ENCODE measurements at places on chromosomes 12 and 14.

- DNase-seq: no peak
Measured at GRCh38 chr12:24195063-24195462, 245.6 kb upstream of the SOX5 start.

DNA sequence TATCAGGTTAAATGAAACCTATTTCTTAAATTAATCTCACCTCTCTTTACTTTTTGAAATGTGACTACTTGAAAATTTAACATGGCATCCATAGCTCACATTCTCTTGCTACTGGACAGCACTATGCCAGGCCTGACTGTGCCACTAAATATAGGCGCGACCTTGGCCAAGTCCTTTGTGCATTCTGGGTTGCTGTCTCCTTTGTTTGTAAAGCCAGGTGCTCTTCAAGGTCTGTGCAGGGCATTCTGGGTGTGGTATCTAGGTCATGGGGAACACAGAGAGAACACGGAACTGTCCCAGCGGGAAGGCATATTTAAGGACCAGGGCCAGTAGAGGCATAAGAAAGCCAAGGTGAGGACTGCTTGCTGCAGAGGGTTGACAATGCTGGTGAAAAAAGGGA, 121.2 kb downstream of the ZNF664 start:
- no peak for DNase-seq

DNA sequence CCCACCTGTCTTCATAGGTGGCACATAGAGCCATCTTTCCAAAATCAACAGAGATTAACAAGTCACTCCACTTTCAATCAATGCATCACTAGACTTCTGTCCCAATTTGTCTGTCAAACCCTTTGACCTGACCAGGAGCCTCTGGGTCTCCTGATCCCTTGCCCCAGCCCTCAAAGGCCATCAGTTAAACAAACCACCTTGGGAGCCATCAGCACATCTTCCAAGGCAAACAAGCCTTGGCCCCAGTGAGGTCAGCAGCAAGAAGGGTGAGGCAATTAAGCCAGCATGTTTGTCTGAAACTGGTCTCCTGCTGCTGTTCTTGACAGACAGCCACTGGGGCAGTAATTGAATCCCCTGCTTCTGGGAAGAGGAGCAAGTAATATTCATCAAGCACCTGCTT, 742.8 kb upstream of the TBX3 start:
- no peak for DNase-seq

GRCh38 chr12:98090731-98091130, 424.7 kb upstream of the TMPO start:
- DNase-seq: no peak

DNA sequence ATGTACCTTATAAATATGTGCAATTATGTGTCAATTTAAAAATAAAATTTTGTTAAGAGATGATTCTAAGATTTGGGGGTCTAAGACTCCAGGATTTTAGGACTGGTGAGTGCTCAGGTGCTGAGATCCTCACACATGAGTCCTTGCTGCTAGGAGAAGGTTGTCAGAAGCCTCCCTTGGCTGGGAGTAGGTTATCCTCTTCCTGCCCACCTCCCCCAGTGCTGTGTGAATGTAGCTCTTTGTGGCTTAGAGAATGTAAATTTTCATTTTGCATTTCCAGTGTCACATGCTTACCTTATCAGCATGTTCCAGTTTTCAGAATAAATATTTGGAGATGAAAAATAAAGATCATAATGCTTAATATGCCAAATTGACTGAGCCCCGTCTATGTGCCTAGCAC, 114.2 kb upstream of the MDM1 start:
- DNase-seq: no peak

GRCh38 chr12:108514468-108514972, 557 bp upstream of the FICD start:
- no peak for DNase-seq

DNA sequence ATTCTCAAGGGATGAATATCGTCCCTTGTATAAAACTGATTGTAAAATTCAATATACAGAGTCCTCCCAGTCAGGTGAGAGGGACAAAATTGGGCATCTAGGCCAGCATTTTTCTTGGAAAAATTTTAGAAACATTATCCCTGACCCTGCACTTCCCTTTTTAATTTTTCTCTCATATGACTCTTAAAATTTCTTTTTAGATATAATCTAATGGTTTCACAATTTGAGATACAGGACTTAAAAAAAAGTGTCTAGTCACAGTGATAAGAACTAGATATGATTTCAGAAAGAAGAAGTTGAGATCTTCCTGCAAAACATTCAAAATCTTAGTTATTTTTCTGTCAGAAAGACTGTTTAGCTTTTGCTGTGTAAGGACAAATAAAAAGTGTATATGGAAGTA, 270.8 kb upstream of the PPFIA2 start:
- DNase-seq: no peak

- DNase-seq: no peak
Measured at GRCh38 chr14:99690636-99691035, 6.5 kb downstream of the CYP46A1 start.

- peak; percentile 65 for DNase-seq
Measured at GRCh38 chr14:22981090-22981875, 1.1 kb downstream of the AJUBA start.

DNA sequence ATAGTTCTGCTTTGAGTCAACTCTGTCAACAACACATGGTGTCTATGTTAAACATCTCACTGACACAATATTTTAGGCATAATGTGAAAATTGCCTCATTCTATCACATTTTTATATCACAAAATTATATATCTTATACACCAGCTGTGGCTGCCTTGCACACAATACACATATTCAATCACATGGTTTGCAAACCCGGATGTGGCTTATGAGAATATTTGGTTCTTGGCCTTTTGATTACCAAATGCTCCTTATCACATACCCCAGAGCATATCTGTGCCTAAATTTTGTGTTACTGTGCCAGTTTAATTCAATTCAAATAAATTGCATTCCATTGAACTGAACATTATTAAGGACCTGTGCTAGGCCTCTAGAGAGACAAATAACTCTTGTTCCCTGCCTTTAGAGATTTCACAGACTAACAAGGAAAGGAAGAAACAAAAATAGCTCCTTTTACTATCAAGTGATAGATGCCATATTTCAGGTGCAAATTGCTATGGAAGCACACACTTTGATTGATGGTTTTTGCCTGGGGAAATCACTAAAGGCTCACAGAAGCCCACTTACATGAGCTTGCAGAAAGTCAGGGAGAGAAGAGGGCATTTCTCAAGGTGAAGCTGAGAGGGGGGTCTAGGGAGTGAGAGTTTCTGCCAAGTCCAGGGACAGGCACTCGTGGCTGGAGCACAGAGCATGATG, 63.4 kb downstream of the PPP1R36 start:
- no peak for DNase-seq

DNA sequence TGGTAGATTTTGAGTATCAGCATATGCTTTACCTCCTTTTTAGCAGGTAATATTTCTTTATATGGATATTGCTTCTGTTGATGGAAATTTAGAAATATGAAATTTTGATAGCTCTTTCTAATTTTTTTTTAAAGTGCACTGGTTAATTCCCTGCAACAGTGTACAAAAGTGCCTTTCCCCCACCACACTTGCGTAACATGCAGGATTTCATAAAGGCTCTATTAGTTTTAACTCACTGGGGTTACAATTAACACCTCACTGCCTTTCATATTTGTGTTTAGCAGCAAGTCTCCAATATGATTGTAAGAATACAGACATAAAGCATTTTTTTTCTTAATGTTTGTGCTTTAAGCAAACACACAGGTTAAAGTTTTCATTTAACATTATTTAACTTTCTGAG, 25.6 kb downstream of the MNAT1 start:
- no peak for DNase-seq

DNA sequence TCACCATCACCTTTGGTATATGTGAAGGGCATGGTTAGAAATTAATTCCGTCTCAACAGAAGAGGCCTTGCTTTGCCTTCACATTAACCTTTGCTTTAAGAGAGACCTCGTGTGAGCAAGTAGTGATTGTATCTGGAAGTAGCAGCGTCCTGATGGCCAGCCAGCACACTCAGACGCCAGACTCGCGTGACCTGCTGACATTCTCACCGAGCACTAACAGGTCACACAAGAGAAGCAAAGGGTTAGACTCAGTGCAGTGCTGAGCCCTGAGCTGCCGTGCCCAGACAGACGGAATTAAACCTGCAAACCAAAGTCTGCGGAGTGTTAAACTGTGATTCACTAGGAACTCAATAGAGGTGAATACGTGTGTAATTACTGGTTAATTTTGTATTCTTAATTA, 40.1 kb upstream of the MMP17 start:
- no peak for DNase-seq

DNA sequence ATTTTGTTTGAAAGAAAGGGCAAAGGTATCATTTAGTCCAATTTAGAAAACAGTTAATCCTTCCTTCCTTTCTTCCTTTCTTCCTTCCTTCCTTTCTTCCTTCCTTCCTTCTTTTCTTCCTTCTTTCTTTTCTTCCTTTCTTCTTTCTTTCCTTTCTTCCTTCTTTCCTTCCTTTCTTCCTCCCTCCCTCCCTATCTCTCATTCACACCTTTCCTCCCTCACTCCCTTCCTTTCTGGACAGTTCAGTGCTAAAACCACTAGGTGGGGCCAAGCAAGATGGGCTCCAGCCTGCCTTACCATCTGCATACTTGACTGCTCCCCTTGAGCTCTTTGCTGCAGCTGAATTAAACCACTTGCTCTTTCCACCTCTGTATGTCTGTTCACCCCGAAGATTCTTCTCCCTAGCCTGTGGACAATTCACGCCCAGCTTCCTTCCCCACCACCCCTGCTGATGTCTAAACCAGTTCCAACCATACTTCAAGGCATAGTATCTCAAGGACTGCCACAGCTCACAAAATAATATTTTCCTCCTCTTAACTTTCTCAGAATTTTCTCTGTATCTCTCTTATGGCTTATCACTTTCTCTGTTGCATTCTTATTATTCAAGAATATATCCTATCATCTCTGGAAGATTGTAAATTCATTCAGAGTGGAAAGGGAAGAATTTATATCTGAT, 78.0 kb downstream of the DBX2 start:
- no peak for DNase-seq

GRCh38 chr12:124687917-124688316, 120.5 kb upstream of the NCOR2 start:
- DNase-seq: peak; percentile 75

GRCh38 chr12:116607039-116607438, 47.9 kb downstream of the MAP1LC3B2 start:
- no peak for DNase-seq

DNA sequence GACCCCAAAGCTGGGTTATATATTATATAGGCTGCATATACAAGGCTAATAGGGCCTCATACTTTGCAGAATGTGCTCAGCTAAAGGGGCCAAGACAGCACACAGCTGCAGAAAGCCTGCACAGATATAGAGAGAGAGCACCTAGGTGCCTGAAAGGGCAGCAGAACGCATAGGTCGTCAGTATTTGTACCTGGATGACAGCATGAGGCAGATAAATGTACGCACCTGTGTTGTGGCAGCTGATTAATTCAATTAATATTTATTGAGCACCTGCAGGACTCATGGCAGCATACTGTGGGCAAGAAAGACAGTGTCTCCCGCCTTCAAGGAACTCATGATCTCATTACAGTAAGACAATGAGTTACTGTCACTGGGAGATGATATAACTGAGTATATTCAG, 33.4 kb downstream of the SPTB start:
- no peak for DNase-seq

Data from right forelimb (tissue), 1 donor.